Stimulated activated CD4-positive, alpha-beta T cell treated with anti-CD3 and anti-CD28 coated beads, TNF-alpha, amount 100 ng/mL, for 1 hour (primary cell): ENCODE measurements at places on chromosomes 7 and 10.
A peak's percentile ranks its signal among the peaks of the same experiment; 100 is the strongest.

DNA sequence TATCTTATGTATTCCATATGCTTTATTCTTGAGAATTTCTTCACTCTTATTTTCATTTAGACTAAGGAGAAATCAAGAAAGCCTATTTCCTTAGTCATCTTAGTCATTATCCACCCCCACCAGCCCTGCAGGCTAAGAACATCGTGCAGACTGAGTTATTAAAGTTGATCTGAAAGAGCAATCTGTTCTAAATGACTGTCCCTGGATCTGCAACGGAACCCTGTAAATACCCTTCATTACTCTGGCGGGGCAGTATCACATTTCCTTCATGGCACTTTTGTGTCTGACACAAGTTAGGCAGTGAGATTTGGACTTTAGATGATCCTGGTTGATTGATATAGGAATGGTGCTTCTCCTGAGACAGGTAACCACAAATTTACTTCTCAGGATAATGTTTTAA, 3.5 kb upstream of the MYPN start:
- no peak for DNase-seq

DNA sequence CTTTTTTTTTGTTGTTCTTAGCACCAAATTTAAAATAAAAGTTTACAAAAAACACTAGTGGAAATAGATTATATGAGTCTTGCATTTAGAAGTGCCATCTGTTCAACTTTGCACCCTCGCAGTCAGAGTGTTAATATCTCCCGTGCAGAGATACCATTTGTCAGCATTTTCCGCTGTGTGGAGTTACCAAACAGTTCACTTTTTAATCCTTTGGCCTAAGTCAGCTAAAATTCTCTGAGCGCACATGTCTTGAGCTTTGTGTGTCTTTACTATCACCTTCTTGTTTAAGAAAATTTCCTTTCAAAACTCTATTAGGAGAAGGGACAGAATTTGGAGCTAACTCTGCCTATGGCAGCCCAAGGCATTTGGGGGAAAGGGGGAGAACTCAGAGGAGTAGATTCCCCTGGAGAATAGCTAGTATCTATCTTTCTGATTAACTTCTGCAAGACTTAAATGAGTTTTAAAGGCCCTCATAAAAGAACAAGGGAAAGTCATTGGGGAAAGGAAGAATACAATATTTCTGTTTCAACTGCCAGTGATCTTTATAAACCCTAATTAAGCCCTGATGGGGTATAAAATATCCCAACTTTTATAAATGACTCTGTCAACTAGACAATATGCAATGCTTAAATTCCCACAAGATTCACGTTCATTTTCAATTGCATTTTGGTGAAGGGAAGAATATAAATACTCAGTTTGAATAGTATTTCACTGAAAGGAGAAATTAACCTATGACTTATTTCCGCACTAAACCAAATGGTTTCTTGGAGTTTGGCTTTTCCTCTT, 114.9 kb upstream of the RAB11FIP2 start:
- no peak for DNase-seq

- DNase-seq = no peak
Measured at GRCh38 chr7:77570330-77571011, 33.4 kb downstream of the PTPN12 start.

GRCh38 chr7:28093623-28094232, 86.9 kb downstream of the JAZF1 start:
- DNase-seq = peak; percentile 36

GRCh38 chr7:36862771-36863261, 138.5 kb upstream of the AOAH start:
- DNase-seq = no peak

DNA sequence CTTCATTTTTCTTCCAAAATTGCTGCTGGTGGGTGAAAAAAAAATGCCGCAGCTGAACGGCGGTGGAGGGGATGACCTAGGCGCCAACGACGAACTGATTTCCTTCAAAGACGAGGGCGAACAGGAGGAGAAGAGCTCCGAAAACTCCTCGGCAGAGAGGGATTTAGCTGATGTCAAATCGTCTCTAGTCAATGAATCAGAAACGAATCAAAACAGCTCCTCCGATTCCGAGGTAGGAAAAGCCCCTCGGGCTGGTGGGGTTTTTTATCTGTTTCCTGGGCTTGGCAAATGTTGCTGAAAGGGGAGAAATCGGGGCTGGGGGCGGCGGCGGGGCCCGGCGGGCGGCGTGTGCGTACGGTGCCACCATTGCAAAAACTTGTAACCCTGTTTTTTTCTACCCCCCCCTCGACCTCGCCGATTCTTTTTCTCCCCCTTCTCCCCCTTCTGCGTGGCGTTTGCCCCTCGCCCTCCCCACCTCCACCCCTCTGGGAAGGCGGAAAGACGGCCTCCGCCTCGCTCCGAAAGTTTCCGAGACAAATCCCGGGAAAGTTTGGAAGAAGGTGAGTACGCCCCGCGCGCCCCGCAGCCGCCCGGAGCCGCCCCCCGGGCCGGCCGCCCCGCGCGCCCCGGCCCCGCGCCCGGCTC, 789 bp downstream of the TCF7L2 start:
- DNase-seq = no peak

- no peak for DNase-seq
Measured at GRCh38 chr10:10032991-10033390, 984.7 kb upstream of the CELF2 start.

- DNase-seq = no peak
Measured at GRCh38 chr7:130995252-130996081, 261.5 kb upstream of the KLF14 start.

GRCh38 chr7:84389242-84389641, 194.7 kb upstream of the SEMA3A start:
- no peak for DNase-seq

GRCh38 chr10:84155521-84155920, 16.2 kb downstream of the GHITM start:
- DNase-seq = no peak

- no peak for DNase-seq
Measured at GRCh38 chr10:96758423-96758822, 38.1 kb upstream of the PIK3AP1 start.

DNA sequence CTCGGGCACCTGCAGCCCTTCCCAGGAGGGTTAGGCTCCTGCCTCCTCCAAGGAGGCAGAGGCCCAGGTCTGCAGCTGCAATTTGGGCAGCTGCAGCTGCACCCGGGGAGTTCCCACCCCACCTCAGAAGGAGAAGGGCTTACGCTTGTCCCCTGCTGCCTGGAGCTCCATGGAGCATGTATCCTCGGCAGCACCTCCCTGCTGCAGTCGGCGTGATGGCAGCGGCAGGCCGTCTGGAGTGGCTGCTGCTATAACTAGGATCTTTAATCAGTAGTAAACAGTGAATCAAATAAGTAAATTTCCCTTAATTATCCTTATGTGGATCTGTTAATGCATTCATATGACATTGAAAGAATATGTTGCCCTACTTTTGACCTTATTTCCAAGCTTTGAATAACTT, 167.0 kb downstream of the PON1 start:
- DNase-seq = no peak

GRCh38 chr10:31101123-31101522, 69.5 kb upstream of the ZNF438 start:
- peak; percentile 37 for DNase-seq

GRCh38 chr10:100173035-100173434, 12.8 kb downstream of the ERLIN1 start:
- no peak for DNase-seq

DNA sequence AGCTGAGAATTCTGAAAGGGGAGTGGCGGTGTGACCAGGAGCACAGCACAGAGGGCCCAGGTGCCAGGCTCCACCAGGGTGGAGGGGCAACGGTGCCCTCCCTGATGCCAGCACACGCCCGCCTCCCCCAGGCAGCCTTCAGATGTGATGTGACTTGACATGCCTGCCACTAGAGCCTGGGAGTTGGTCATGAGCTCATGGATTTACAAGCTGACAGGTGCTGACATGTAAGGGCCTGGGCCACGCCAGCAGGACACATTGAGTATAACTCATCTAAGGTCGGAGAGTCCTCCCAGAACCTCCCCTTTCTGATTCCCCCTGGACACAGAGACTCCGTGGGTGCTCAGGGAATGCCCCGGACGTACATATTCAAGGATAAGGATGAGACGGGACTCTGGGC, 74.2 kb downstream of the LSM5 start:
- DNase-seq = no peak

DNA sequence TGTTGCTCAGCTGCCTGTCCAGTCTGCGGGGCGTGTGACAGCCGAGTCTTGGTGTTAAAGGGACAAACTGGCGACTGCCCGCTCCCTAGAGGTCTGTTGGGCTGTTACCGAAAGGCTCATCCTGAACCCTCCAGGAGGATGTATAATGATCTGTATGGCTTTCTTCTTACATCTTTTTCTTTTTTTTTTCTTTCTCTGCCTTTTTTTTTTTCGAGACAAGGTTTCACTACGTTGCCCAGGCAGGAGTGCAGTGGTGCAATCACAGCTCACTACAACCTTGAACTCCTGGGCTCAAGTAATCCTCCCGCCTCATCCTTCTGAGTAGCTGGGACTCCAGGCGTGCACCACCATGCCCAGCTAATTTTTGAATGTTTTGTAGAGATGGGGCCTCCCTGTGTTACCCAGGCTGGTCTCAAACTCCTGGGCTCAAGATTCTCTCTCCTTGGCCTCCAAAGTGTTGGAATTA, 857 bp downstream of the INTS15 start:
- DNase-seq = no peak

- DNase-seq = no peak
Measured at GRCh38 chr7:34249192-34249591, 343.9 kb downstream of the BMPER start.

GRCh38 chr10:26214004-26214403, 2.6 kb upstream of the GAD2 start:
- DNase-seq = no peak
